ENCODE measurements at places on chromosomes 16 and 17. TPM values are rescaled to one million over a fixed set of nuclear protein-coding genes. Genes with fewer than 3 reads are reported as not detected.

The CIAO3 gene
- total RNA-seq, result 43.3 TPM

The EEF2K gene
- total RNA-seq, result 35.0 TPM

The RGS11 gene
- 1.1 TPM for total RNA-seq

The FOXN1 gene
- total RNA-seq, result not detected

The DNAH17 gene
- not detected for total RNA-seq

The STX1B gene
- 2.6 TPM for total RNA-seq

DNA sequence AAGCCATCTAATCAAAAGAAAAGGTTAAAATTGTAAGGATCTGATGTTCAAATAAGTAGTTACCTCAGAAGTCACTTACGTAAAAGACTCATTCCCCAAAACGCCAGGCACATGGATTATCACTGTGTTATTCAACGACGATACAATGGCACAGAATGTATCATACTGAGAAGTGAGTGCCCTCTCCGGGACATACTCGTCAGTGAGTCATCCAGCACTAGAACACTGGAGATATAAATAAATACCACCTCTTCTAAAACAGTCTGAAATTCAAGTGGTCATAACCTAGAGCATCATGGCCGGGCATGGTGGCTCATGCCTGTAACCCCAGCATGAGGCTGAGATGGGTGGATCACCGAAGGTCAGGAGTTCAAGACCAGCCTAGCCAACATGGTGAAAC lies 24.9 kb downstream of the USP31 start:
- DNase-seq, result no peak

DNA sequence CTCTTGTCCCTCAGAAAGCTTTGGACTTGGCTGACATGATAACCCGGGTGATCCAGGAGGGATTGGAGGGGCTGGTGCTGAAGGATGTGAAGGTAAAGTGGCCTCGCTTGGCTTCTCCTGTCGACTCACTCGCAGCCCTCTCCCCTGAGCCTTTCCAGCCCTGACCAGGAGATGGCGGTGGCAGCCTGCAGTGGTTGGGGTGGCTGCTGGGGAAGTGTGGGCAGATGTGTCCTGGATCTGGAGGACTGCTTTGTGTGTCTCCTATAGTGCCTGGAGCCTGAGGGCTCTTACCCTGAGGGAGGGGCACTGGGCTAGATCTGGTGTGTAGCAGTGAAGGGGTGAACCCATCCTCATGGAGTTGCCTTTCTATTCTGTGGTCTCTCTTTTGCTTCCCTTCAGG lies 17.9 kb downstream of the LIG3 start:
- no peak for DNase-seq

- DNase-seq, result no peak
Observed at GRCh38 chr17:60767744-60768308, 90.2 kb downstream of the BCAS3 start.

- DNase-seq, result no peak
Observed at GRCh38 chr16:67531247-67531646, 2.6 kb downstream of the RIPOR1 start.

- no peak for DNase-seq
Observed at GRCh38 chr16:5549802-5550201, 452.2 kb upstream of the EEF2KMT start.

DNA sequence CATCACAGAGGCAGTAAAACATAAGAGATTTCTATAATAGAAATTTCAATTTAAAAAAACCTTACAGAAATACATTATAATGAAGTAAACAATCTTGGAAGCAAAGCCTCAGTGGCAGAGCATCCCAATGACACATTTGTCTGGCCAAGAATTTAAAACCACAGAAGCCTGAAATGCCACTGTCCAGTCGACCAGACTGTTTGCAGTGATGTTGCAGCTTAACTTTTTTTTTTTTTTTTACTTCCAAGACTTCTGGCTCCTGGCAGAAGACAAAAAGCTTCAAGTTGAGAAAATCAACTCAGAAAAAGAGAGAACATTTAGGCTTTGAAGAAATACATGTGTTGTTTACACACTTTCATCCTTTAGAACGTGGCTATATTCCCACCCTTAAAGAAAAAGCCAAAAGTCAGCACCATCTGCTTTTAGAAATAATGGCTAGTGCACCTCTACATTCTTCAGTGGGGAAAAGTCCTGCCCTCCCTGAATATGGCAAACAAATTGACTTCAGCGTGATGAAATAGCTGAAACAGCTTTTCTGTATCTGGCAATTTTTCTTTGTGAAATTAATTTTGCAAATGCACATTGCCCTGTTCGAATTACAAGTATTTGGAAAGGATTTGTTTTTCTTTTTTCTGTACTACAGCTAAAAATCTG lies 205.5 kb upstream of the MON1B start:
- no peak for DNase-seq

Measured in uterus (tissue), 4 donors.